ENCODE measurements at places on chromosomes 1 and 21.

GRCh38 chr1:200900877-200901276, 6.2 kb downstream of the INAVA start:
- no peak for DNase-seq

DNA sequence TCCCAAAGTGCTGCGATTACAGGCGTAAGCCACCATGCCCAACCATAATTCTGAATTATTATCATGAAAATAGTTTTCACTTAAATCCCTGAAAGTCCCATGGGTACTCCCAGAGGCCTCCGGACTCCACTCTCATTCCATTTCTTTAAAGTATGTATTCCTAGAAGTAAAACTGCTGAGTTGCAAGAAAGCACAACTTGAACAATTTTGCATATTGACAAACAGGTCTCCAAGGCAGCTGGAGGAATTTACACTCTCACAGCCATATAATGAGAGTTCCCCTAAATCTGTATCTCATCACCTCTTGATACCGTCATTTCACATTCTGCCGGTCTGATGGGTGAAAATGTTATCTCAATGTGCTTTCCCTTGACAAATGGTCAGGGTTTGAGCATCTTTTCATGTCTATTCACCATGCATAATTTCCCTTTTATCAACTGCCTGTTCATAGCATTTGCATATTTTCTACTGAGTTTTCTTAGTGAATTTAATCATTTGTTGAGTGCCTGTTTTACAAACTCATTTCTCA, 129.4 kb downstream of the SMYD3 start:
- DNase-seq, result no peak

DNA sequence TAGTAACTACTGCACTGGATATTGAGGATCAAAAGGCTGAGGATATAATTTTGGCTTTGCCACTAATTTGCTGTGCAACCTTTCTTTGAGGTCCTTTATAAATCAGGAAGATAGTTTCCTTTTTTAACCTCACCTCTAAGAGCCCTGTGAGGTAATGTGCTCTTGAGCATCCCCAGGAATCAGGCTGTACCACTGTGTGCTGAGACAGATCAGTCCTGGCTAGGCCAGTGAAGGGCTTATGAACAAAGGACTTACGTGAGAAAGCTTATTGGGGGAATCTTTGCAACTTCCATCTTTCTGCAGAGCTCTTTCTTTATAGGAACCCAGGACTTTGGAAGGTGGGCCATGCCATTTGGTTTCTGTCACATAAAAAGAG, 188.9 kb downstream of the SIPA1L2 start:
- no peak for DNase-seq

- no peak for DNase-seq
Measured at GRCh38 chr1:64896551-64896950, 69.8 kb downstream of the JAK1 start.

- no peak for DNase-seq
Measured at GRCh38 chr1:47390843-47391242, 25.2 kb upstream of the FOXE3 start.

DNA sequence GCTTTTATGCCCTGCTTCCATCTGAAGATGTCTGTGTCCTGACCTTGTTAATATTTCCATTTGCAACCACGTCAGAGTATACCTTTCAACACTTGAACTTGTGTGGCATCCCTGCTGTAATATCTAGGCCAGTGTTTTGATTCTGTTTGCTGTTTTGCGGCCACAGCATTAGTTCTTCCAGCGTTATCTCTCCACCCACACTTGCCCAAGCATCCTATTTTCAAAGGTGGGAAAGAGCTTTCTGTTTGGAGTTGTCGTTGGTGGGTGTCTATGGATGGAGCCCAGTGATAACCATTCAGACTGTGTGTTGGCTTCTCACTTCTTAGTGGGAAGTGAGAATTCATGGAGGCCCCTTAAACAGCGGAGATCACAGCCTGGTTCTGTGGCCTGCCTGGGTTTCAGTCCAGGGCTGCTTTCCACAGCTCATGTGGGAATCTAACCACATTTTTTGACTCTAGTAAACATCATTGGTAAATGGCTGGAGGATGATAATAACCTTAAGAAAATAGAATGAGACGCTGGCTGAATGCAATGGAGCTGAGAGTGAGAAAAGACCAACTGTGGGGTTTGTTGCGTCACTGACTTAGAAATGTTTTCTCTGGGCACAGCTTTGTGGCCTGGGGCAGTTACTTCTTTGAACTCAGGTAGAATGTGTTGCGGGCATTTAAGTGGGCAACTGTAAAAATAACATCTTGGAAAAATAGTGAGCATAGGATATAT, 7.6 kb downstream of the TENT5C start:
- no peak for DNase-seq

DNA sequence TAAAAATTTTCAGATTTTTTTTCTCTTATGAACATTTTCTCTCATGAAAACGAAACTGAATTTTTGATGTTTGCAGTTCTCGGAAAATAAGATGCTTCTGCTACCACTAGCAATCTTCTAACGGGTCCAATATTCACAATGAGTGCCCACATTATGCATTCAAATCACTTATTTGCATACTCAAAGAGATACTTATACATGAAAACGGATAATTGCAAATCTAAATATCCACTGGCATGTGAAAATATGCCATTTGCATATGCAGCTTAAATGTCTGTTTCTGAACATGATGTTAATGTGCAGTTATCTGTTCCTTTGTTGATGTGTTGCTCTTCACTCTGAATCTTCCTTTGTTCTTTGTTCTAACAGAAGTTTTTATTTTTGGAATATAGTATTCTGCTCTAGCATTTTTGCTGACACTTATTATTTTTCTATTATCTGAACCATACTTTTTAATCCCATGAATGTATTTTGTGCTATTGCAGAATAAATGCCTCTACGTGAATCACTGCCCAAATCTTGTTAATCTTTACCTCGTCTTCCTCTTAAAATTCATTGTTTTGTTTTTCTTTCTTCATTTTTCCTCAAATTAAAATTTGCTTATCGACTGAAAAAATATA, 259.4 kb upstream of the BRINP3 start:
- no peak for DNase-seq

GRCh38 chr1:71738910-71739309, 543.4 kb downstream of the NEGR1 start:
- no peak for DNase-seq

GRCh38 chr1:229420765-229421164, 13.1 kb downstream of the ACTA1 start:
- no peak for DNase-seq

DNA sequence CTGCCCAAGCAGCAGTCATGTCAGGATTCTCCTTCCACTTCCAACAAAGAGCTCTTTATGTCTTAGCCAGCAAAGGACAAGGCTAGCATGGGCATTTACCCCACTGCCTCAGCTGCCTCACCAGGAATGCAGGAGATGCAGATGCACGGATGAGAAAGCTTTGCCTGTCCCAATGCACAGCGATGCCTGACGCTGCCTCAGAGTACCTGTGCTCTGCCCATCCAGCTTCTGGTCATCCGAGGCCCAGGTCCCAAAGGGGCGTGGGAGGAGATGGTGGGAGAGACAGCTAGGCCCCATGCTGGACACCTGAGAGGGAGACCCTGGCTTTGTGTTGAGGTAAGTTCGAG, 59.0 kb downstream of the IRF2BP2 start:
- DNase-seq, result no peak

DNA sequence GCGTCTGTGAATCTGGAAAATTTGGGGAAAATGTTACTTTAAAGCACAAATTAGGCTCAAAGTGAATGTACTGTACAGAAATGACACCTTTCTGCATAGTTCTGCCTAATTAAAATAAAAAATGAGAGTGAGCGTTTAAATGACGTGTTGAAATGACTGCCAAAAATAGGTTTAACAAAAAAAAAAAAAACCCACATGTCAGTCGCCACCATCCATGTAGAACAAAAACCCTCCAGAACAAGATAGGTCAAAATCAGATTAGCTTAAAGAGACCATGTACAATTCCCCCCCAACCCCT, 745 bp downstream of the PARP1 start:
- no peak for DNase-seq

GRCh38 chr1:152878042-152878441, at the start of gene SMCP:
SMCP (plus strand) TSS chr1:152878322; CDS start chr1:152884423, 6,101 bp downstream.
- DNase-seq, result no peak

DNA sequence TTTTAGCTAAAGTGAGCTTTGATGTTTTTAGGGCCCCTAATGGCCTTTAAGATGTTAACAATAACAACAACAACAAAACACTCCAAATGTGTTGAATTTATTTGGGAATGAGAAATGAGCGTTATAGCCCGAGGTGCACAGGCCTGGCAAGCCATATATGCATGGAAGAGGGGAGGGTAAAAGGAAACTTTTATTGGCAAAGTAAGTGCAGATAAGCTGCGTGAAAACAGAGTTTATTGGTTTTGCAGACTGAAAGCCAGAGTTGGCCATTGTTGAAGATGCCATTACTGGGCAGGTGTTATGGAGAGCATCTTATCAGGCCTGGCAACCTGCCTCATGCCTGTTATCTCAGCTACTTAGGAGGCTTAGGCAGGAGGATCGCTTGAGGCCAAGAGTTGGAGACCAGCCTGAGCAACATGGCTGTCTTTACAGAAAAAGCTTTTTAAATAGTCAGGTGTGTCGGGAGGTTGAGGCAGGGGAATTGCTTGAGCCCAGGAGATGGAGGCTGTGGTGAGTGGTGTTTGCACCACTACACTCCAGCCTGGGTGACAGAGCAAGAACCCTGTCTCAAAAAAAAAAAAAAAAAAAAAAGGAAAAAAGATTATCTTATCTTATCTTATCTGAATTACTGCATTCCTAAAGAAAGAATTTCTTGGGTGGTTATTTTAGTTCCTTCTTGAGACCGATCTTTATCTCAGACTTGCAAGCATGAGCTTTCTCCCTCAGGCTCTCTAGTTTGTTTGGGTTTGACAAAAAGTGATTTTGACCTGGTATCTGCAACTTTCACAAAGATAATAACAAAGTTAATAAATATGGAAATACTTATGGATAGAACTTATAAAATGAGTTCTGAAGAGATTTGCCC, 1.7 kb downstream of the PATJ start:
- DNase-seq, result no peak

DNA sequence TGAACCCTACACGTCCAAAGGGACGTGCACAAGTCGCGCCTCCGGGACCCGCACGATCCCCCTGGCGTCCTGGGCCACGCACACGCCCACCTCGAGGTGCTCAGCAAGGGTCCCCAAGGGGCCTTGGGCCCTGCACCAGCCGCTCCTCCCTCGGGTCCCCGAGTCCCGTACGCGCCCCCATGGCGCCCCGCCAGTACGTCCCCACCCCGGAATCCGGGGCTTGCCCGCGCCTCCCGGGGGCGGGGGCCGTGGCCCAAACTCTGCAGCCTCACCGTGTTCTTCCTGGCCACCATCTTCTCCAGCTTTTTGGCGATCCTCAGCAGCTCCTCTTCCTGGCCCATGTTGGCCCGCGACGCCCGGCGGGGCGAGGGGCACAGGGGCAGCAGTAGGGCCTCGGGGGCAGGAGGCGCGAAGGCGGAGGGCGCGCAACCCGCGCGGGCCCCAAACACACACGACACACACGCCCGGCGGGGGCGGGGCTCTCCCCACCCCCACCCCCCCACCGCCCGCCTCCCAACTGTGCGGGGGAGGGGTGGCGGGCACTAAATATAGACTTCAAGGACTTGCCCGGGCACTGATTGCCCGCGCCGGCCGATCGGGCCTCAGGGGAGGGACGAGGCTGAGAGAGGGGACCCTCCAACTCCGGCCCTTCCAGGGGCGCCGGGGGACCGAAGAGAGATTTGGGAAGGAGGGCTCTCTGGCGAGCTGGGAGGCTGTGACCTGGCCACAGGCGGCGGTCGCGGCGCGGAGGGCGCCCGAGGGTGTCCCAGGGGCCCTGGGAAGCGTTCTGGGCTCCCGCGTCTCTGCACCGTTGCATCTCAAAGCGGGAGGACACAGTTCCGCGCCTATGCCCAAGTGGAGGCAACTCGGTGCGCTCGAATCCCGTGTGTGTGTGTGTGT, at the start of gene TCEA3:
Gene TCEA3 (minus strand): TSS at position 456 of the 900 bp plus-strand sequence. CDS start 115 bp downstream, at position 341.
- DNase-seq, result peak; percentile 16

DNA sequence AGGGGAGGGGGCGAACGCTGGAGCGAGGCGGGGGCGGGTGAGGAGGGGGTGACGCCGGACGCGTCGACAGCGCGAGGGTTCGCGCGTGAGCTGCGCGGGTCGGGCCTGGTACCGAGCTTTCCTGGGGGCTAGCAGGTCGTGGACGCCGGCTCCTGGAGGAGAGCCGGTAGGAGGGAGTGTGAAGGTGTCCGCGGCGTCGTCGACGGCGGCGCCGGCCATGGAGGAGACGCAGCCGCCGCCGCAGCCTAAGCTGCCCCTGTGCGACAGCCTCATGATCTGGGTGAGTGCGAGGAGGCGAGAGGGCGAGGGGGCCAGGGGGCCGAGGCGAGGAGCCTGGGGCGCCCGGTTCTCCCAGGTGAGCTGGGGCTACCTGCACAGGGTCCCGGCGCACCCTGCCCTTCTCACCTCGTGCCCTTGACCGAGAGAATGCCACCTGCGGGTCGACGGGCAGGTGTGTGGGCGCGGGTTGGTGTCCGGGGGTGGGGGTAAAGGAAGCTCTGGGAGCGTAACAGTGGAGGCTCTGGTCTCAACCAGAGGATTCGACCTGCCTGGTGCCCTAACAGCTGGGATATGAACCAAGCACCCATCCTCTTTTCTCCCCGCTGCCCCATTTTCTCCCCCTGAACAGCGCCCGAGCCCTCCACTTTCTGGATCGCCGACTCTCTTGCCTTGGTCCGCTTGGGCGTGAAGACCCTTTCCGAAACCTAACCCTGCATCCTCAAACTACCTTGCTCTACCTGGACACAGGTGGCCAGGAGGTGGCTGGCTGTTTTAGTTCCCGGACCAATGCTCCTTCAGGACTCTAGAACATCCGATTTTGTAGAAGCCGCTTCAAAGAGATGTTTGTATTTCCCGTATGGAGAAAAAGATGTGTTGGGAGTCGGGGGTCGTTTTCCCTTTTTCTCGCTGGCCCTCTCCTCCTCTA, at the start of gene HOOK1:
Gene HOOK1 (plus strand): TSS at position 49 of the 925 bp plus-strand sequence. CDS start 169 bp downstream, at position 218.
- DNase-seq, result peak; percentile 21

DNA sequence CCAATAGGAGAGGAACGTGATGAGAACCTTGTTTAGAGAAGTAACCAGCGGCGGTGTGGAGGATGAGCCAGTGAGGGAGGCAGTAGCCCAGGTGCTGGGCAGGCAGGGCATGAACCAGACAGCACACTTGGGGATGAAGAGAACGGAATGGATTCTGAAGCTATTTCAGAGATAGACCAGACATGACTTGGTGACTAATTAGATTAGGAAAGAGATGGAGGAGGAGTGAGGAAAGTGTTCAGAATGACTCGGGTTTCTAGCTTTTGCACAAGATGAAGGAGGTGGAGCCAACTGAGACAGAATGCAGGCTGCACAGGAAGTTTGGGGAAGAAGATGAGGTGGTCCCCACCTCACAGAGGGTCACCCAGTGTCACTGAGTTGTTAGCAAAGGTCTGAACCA, 5.1 kb downstream of the PEF1 start:
- no peak for DNase-seq

GRCh38 chr1:223712850-223713474, 623 bp downstream of the CAPN2 start:
- no peak for DNase-seq

GRCh38 chr21:41403966-41404365, 22.1 kb upstream of the MX1 start:
- no peak for DNase-seq

- DNase-seq, result no peak
Measured at GRCh38 chr1:21811875-21812305, at the start of gene LDLRAD2. LDLRAD2 (plus strand) TSS chr1:21812265; CDS start chr1:21812452, 187 bp downstream.

DNA sequence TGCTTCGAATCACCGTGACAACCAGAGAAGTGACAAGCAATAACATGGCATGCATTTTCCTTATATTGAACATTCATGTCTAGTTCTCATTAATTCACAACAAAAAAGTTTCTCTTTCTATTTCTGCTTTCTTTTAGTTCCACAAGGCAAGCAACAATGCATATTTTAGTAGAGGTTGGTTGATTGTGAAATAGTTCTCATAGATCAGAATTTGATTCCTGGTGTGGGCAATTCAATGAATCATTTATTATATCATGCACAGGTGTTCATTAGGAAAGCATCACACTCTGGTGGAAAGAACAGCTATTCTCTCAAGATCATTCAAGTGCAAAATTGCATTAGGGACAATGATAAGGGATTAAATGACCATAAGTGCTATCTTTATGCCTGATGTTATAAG, 980.9 kb downstream of the BRINP3 start:
- no peak for DNase-seq
